ENCODE measurements at places on chromosomes 1 and 21.
A peak's percentile ranks its signal among the peaks of the same experiment; 100 is the strongest.

DNA sequence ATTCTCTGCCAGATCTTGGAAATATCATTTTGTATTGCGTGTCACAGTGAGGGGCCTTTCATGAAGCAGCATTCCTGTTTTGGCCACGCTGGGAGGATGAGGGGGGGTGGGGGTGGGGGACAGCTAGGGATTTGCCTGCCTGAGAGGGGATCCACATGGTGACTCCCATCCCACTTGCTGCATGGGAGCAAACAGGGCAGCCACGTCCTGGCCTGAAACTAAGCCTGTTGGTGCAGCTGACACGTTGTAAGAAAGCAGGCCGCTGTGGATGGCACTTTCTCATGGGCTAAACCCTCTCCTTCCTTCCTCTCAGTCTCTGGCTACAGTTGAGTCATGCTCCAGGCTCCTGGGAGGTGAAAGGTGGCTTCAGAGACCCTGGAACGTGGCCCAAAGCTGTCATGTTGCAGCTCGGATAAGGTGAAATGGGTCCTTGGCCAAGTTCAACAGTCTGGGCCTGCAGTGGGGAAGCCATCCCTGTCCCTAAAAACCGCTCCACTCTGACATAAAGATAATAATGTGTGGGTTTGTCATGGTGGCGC, 346.7 kb upstream of the VAMP3 start:
- no peak for DNase-seq

DNA sequence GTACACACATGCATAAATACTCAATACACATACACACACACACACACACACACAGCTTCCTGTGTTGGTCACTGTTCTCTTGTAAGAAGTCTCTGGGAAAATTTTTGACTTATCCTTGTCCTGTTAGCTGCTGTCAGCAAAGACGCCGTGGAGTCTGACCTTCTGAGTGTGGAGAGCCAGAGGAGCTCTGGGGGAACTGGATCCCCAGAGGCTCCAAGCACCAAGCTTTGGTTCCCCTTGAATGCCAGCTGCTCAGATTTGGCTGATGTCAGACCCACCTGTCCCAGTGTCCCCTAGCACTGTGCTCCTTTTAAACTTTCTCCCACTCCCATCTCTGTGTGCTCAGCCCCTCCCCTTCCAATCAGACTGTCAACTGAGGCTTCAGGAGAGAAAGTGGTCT, 319.1 kb downstream of the CAMTA1 start:
- no peak for DNase-seq

DNA sequence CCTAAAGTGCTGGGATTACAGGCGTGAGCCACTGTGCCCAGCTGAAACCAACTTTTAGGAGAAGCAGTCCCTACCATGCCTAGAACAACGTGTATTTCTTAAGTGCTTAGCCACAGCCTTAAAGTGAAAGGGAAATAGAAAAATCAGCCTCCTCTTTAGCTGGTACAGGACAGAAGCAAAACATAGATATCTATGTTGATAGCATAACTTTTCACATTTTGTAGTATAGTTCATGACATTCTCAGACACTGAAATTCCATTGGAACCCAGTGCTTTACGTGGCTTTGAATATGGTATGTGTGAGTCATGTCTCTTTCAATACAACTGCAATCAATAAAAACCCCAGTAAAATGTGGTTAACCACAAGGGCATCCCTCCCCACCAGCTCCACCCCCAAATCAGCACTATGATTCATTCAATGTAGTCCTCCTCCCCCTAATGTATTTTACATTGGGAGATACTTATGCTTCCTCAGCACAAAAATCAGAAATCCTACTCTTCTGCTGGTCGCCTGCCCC, 32.1 kb downstream of the TGFB2 start:
- peak; percentile 17 for DNase-seq

- no peak for DNase-seq
These were observed 2.1 kb downstream of the C1orf167 start for GRCh38 chr1:11764115-11764514.

DNA sequence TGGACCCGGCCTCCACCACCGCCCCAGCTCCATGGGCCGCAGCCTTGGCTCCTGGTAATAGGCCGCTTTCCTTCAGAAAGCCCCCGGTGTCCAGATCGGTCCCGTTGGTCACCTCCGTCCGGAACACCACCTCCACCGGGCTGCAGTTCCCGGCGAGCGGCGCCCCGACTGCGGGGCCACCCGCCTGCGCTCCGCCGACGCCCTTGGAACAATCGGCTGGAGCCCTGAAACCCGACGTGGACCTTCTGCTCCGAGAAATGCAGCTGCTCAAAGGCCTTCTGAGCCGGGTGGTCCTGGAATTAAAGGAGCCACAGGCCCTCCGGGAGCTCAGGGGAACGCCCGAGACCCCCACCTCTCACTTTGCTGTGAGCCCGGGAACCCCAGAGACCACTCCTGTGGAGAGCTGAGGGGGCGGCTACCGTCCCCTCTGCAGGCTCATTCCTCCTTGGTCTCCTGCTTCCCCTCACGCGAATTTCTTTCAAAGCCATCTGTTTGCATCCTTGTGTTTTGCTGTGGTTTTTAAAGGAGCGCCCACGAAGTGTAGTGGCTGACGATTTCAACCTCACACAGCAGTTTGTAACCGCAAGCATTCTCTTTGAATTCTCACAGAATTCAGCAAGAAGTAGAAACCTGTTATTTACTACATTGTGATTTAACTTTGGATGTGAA, 6.0 kb downstream of the FCRLB start:
- no peak for DNase-seq

DNA sequence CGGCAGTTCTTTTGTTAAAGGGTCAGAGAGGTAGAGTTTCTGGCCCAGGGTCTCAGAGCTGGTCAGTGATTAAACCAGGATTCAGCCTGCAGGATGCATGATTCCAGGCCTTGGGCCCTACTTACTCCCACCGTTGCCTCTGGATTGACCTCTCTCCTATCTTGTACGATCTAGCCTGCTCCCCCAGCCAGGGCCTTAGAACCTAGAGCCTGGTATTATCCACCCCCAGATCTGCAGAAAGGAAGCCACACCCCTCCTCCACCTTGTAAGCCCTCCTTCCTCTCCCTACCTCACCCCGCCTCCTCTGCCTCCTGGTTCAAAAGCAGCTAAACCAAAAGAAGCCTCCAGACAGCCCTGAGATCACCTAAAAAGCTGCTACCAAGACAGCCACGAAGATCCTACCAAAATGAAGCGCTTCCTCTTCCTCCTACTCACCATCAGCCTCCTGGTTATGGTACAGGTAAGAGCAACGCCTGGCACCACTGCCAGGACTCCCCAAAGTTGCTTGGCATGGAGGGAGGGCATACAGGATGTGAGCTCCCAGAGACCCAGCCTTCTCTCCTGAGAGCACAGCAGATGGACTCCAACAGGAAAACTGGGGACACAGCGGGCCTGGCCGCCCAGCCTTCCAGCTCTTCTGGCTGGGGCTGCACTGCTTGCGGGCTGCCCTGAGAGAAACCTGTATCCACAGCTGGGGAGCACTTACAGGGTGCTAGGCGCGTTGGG, at the start of gene CD52:
CD52 (plus strand) TSS at position 347 of the 726 bp plus-strand sequence; CDS start at position 407, 60 bp downstream.
- peak; percentile 36 for DNase-seq

- no peak for DNase-seq
These were observed 113.1 kb downstream of the ATP5PO start for GRCh38 chr21:33802481-33802880.

GRCh38 chr1:214067397-214067796, 79.6 kb downstream of the PROX1 start:
- no peak for DNase-seq

- DNase-seq = no peak
These were observed 3.4 kb downstream of the PIGV start for GRCh38 chr1:26791148-26791547.

- DNase-seq = no peak
These were observed 431.5 kb upstream of the CHRM3 start for GRCh38 chr1:238954865-238955264.

GRCh38 chr1:68111519-68112436, 61.4 kb upstream of the DIRAS3 start:
- DNase-seq = no peak

DNA sequence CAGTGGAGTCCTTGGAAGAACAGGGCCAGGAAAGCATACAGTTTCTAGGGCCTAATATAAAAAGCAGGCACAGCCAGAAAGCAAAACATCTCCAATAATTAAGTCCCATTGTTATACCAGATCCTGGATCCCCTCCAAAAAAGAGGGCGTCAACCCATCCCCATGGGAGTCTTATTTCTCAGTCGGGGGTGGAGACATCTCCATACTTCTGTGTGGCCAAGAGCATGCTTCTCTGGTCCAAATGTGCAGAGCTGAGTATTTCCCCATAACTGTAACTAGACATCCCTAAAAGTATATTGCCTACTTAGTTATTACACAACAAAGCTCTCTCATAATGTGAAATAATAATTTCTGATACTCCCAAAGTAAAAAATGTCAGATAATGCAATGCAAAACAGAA, 104.2 kb upstream of the SOX13 start:
- DNase-seq = no peak

DNA sequence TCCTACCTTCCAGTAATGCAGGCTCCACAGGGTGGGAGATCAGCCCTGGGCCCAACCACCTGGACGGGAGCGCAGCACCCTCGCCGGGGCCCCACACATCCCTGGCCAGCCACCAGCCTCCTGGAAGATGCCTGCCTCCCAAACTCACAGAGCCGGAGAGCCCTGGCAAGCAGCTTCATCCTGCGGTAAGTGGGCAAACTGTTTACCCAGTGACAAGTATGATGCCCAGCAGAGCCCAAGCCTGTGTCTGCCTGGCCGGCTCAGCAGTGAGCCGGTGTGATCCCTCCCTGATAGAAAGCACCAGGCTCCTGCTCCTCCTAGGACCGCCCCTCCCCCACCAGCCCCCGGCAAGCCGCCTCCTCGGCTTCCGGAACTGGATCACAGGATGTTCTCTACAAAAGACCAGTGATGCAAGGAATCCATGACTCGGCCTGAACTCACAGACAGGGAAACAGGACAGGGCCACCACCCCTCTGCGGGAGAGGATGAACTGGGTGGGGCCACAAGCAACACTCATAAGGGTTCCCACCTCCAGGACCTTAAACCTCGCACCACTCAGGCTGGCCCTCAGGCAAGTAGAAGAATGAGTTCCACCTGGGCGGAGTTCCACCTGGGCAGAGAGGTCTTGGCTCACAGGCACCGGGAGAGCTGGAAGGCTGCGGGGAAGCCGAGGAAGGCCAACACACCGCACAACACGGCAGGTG, 7.9 kb downstream of the ACOT7 start:
- no peak for DNase-seq

- DNase-seq = peak; percentile 55
These were observed 8.0 kb upstream of the B4GALT3 start for GRCh38 chr1:161185282-161185682.

- DNase-seq = no peak
These were observed 18.5 kb upstream of the LRRN2 start for GRCh38 chr1:204703826-204704612.

DNA sequence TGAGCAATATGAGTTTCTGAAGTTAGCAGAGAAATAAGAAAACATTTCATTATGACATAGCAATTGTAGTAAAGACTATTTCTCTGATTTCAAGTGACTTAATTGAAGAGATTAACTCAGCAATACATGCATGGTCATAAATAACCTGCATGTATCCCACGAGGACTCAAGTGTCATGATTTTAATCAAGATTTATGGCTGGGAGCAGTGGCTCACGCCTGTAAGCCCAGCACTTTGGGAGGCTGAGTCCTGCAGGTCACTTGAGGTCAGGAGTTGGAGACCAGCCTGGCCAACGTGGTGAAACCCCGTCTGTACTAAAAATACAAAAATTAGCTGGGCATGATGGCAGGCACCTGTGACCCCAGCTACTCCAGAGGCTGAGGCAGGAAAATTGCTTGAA, 311.9 kb upstream of the PLD5 start:
- DNase-seq = no peak

DNA sequence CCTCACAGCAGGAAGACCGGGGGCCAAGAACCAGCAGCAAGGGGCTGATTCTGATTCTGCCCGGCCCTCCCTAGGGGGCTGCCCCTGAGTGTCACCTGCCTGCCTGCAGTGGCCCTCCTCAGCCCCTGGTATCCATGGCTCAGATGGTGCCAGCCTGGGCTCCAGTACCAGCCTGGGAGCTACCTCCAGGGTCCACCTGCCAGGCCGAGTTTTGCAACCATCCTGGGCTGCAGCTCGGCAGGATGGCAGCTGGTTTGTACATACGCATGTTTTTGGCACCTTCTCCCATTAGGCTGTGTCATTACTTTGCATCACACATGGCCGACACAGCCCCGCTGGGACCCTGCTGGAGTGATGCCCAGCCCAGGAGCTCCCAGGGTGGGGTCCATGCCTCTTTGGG, 93.3 kb upstream of the WNT4 start:
- no peak for DNase-seq

- DNase-seq = no peak
These were observed 48.3 kb upstream of the NADK start for GRCh38 chr1:1826356-1827088.

DNA sequence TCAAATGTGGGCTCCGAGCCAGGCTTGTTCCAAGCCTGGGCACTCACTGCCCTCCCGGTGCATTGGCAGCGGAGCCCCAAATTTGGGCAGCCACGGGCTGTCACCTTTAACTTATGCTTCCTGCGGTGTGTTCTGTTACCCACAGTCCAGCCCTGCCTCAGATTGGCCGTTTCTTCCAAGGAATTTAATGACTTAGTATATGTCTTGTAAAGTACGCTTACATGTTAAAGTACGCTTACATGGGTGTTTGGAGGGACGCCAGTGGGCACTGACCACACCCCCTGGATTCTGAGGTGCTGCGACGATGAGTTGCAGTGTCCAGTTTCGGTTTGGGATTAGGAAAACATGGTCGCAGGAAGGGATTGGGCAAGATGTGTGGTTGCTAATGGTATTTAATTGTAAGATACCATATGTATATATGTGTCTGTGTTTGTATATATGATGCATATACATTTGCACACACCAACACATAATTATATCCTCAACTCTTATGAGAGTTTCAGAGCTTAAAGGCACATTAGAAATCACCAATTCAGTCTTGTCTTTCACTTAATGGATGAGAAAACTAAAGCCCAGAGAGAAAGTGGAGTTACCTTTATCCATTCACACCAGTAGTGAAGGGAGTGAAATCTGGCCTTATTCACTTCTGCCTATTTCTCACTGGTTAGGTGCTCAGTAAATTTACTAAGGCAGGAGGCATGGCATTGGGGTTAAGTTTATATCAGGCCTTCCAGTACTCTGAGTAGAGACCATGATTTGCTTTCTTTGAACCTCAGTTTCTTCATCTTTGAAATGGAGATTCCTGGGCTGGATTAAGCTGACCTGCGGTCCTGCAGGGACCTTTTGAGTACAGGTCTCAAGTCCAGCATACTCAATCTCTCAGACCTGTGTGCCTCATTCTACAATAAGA, 1.0 kb downstream of the SMYD2 start:
- no peak for DNase-seq

- DNase-seq = no peak
These were observed 746 bp downstream of the TADA1 start for GRCh38 chr1:166875302-166875733.

- DNase-seq = no peak
These were observed 83.5 kb upstream of the ZNF281 start for GRCh38 chr1:200493344-200493743.
